ENCODE measurements at places on chromosomes 11 and 22. TPM values are rescaled to one million over a fixed set of nuclear protein-coding genes. Genes with fewer than 3 reads are reported as not detected.

DNA sequence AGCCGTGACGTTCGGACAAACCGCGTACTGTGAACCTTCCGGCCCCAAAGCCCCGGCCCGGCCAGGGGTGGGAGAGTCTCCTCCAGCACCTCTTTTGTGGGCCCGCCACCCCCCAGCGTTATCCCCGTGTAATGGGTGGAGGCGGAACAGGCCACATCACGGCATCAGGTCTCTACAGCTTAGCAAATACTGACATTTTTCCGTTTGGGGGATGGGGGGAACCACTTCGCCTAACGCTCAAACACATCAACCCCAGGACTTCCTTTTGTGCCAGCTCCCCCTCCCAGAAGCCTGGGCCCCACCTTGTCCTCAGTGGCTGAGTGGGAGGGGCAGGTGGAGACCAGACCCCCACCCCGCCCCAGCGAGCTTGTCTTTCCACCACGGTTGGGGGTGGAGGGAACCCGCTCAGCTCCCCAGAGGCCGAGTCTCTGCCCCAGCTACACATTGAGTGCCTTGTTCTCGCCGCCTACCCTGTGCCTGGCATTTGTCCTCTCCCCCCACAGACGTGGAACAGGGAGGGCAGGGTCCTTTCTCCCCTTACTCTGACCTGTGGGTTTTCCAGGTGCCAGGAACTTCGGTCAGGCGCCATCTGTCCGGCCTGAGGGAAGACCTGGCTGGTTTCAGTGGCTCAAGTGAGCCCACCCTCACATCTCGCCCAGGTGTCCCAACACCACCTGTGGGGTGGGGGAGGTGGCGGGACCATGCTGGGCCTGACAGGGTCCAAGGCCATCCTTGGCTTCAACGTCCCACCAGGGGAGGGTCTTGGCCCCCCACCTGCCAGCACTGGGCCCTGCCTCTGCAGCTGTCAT, 29.6 kb downstream of the SBF1 start:
- peak; percentile 17 for DNase-seq

PPARA gene
- total RNA-seq: 15.8 TPM

DNA sequence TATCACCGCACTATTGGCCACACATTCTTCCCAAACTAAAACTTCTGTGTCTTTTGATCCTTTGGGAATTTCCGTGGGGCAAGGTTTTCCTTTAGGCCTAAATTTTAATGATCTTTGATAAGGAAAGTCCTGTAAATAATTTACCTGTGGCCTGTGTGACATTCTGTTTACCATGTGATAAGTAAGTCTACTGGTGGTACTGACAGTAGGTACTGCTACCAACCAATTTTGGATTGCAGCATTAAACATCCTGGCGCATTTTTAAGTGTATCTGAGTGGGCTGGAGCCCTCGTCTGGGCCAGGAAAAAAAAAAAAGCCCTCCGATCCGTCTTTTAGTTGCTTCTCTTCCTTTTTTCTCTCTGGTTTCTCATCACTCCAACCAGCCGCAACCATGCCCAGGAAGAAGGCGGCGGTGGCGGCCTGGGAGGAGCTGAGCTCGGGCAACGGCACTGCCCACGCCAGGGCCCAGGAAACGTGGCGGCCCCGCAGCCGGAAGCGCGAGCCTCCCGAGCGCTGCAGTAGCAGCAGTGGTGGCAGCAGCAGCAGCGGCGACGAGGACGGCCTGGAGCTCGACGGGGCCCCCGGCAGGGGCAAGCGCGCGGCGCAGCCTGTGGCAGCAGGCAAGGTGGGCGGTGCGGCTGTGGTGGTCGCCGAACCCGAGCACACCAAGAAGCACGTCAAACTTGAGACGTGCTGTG, 33.6 kb downstream of the ASRGL1 start:
- peak; percentile 25 for DNase-seq

DNA sequence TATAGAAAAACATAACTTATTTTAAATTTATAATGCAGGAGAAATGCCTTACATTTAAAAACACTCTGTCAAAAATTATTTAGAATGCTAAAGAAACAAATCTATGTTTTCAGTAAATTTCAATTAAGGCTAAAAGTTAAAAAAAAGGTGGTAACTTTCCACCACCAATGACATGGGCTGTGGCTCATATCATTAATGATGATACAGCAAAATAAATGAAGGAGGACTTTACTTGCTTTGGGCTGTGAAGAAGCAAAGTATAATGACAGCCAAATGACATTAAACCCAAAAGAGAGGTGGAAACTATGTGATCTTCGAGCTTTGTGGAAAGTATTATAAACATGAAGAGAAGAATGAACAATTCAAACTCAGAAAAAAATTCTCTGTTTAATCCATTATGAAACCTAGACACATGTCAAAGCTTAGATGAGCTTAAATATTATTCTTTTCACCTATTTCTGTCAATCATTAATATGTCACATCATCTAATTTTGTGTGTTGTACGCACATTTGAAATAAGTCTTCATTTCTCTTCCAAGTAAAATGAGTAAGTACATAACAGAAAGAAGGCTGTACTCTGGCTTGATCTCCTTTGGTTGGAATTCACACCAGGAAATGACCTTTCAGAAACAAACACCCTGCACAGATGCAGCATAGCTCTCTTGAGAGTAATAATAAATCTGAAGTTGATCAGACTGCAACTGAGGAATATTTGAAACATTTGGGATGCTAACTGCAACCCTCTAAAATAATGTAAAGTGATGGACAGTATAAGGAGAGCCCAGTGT, 265.8 kb downstream of the TTC28 start:
- no peak for DNase-seq

UPK3A gene
- total RNA-seq: not detected
